ENCODE measurements at places on chromosomes 7 and 10.

- no peak for DNase-seq
Measured at GRCh38 chr10:74474022-74474713, 323.1 kb downstream of the ADK start.

DNA sequence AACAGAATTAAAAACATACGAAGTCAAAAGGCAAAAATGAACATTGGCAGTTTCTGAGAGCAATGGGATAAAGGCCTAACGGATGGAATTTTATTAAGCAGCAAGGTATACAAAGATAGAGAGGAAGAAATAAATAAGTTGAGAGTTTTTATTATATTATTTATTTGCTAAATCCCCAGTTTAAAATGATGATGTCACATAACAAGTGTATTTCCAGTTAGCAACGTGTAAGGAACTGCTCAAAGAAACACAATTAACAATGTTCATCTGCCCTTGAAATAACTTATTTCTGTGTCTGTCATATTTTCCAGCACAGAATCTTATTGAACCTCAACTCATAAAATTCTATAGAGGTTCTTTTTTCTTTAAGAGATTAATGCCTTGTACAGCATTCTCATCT, 108.6 kb upstream of the TMEM106B start:
- no peak for DNase-seq

GRCh38 chr10:22010973-22011408, 7.5 kb upstream of the DNAJC1 start:
- DNase-seq, result peak; percentile 29

- no peak for DNase-seq
Measured at GRCh38 chr7:6403907-6404306, 43.8 kb downstream of the DAGLB start.

GRCh38 chr7:142918901-142919300, 14.6 kb downstream of the TRPV5 start:
- DNase-seq, result no peak

GRCh38 chr10:50576245-50576815, 47.4 kb downstream of the SGMS1 start:
- no peak for DNase-seq

GRCh38 chr10:96415891-96416554, 57.2 kb upstream of the OPALIN start:
- no peak for DNase-seq

GRCh38 chr10:66234872-66235271, 691.0 kb upstream of the LRRTM3 start:
- DNase-seq, result no peak

DNA sequence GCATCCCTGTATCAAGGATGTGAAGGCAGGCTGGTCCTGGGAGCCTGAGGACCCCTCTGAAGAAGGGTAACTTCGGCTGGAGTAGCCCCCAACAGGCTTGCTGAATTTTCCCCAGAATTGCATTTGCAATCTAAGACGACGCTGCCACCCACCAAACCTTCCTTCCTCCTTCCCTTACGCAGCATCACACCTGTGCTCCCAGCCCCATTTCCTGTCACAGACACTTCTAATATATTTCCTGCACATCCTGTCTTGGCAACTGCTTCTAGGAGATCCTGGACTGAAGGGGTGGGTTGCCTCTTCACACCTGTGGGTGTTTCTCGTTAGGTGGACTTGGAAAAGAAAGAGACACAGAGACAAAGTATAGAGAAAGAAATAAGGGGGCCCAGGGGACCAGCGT, 9.4 kb upstream of the PGAM1 start:
- no peak for DNase-seq

- DNase-seq, result no peak
Measured at GRCh38 chr7:95531605-95532219, 46.0 kb downstream of the ASB4 start.

- DNase-seq, result no peak
Measured at GRCh38 chr7:128831994-128832879, 2.0 kb downstream of the FLNC start.

DNA sequence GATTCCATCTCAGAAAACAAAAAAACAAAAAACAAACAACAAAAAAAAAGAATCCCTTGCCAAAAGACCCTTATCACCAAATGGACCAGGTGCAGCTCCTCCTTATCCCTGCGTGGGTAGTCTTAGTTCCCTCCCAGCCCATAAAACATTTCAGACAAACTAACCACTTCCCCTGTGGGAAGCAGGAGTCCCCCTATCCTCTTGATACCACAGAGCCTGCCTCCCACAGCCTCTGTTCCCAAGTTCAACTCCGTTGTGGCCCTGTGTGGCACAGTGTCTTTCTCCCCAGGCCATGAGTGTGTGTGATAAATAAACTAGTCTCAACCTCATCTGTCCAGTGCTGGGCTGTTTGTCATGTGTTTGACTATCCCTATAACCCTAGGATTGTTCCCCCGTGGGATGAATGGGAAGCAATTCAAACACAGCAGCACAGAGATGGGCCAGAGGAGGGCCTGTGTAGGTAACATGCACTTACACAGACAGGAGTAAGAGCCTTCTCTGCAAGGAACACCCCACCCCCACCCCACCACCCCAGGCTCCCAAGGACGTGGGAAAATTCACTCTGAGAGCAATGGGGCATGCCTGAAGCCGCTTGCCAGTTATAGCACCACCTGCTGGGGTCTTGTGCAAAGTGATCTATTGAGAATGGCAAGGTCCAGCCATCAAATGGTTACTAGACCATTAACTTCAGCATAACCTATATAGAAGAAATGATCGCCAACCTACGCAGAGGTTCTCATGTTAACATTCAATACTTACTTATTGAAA, 147.1 kb upstream of the GHITM start:
- peak; percentile 12 for DNase-seq

- DNase-seq, result no peak
Measured at GRCh38 chr7:79810916-79811315, 323.7 kb upstream of the GNAI1 start.
